ENCODE measurements at places on chromosomes 12 and 14.

DNA sequence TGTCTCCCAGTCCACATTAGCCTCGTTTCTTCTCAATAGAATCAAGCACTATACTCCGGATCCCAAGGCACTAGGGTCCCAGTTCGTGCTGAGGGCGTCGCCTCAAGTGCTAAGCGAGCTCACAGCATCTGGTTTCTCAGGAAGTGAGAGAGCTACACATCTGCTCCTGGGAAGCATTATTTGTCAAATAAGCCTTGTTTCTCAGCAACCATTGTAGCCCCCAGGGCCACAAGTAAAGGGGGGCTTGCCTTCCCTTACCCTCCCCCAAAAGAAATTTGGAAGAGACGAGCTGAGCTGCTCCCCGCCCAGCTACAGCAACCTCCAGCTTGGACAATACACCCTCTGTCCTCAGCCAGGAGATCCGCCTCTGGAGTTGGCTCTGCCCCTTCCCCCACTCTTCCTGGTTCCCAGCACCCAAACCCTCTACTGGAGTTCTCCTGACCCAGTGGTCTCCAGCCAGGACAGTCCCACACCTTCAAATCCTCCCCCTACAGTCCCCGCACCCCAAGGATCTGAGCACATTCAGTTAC lies 5.7 kb upstream of the TNS2 start:
- no peak for DNase-seq

- no peak for DNase-seq
Measured at GRCh38 chr14:87325741-87326140, 667.2 kb downstream of the GALC start.

DNA sequence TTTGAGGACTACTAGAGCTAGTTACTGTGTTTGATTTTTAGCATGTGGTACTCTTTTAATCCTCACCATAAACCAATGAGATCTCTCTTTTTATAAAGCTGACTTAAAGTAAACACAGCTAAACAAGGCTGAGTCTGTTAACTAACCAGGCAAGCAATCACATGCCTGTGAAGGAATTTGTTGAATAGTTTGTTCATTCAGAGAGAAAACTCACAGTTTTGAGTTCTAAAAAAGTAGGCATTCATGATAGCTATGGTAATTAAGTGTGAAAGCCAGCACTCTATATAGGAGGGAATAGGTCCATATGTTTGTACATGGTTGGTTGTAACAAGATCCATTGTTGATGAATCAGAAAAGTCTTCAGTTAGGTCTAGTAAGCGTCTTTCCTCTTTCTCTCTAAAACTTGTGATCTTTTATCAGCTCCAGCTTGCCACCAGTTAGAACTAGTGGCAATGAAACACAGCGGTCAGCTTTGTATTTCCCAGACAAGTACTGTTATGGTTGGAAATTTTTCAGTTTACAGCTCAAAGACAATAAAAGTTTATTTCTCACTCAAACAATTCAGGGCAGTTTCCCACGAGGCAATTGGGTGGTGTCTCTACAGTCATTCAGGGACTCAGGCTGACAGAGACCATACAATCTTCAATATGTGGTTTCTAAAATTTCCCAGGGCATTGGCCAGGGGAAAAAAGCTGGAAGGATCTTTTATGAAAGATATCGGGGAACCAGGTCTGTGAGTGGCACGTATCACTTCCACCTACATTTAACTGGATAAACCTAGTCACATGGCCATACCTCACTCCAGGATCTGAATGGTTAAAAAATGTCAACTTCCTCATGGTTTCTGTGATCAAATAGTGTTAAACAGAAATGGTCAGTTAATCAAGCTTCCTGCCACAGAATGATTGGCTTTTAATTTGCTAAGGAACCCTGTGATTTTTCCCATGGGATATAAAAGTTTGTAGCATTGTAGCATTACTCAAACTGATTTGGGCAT lies 203.1 kb downstream of the KIF21A start:
- no peak for DNase-seq

GRCh38 chr14:62939970-62940369 lies 105.3 kb downstream of the KCNH5 start:
- no peak for DNase-seq

DNA sequence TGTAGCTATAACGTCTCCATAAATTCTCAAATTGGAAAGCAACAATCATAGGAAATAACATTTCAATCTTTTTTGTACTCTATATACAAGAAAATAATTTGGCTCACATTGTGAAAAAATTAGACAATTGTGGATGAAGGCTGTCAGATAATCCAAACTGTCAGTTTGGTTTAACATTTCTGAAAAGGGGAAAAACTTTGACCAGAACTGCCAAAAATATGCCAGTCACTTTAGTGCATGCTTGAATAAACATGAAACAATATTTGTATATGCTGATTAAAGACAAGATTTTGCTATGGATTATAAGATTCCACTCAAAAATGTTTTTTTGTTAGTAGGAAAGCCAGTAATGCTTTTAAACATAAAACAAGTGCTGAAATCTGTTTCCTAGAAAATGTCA lies 38.9 kb downstream of the CCDC59 start:
- no peak for DNase-seq

DNA sequence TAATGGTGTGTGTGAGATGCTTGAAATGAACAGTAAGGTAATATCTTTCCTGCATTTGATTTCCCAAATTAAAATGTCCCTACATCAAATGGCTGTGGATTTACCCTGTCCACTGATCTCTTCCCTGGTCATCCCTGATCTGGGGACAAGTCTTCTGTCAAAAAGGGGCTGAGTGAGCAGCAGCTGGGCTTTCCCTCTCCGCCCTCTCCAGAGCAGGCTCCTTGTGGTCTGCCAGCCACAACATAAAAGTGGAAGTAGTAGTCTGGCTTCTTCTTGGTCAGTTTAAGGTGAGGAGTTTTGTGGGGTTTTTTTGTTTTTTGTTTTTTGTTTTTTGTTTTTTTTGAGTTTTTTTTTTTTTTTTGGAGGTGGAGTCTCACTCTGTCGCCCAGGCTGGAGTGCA lies 25.2 kb upstream of the PLXNC1 start:
- DNase-seq, result no peak

- no peak for DNase-seq
Measured at GRCh38 chr12:110005319-110005973, 6.2 kb downstream of the ANKRD13A start.

DNA sequence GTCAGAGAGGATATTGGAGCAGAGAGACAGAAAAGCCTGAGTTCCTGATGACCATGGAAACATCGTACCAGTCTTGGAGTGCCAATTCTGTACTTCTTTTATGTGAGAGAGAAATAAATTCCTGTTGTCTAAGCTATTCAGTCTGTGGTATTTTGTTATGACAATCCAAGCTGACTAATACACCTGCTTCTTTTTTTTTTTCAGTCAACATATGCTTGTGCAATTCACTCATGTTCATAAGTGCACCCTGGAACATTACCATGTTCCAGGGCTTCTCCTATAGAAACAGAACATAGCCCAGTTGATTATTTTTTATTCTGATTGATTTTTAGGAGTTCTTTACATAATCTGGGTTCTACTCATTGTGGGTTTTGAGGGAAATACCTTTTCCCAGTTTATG lies 1.7 kb upstream of the CHPT1 start:
- DNase-seq, result no peak

DNA sequence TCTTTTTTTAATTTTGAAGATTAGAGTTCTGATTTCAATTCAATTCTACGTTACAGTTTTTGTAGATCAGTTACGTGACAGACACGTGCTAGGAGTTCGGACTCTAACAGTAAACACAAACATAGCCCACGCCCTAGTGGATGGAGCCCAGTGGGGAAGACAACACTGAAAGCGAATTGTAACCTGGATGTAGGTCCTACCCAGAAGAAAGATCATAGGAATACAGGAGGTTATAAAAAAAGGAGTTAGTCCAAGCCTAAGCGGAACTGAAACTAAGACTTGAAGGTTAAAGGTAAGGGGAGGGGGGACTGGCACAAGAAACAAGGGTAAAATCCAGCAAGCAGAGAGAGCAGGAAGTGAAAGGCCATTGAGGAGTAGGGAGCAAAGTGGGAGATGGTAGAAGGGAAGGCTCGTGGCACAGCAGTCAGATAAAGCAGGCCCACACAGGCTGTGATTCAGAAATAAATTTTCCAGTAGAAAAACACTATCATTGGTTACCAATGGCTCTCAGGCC lies 15.7 kb upstream of the CRY1 start:
- DNase-seq, result no peak

- no peak for DNase-seq
Measured at GRCh38 chr14:70804556-70805162, 4.7 kb downstream of the MAP3K9 start.

- DNase-seq, result no peak
Measured at GRCh38 chr12:106082216-106083175, 56.3 kb downstream of the NUAK1 start.

DNA sequence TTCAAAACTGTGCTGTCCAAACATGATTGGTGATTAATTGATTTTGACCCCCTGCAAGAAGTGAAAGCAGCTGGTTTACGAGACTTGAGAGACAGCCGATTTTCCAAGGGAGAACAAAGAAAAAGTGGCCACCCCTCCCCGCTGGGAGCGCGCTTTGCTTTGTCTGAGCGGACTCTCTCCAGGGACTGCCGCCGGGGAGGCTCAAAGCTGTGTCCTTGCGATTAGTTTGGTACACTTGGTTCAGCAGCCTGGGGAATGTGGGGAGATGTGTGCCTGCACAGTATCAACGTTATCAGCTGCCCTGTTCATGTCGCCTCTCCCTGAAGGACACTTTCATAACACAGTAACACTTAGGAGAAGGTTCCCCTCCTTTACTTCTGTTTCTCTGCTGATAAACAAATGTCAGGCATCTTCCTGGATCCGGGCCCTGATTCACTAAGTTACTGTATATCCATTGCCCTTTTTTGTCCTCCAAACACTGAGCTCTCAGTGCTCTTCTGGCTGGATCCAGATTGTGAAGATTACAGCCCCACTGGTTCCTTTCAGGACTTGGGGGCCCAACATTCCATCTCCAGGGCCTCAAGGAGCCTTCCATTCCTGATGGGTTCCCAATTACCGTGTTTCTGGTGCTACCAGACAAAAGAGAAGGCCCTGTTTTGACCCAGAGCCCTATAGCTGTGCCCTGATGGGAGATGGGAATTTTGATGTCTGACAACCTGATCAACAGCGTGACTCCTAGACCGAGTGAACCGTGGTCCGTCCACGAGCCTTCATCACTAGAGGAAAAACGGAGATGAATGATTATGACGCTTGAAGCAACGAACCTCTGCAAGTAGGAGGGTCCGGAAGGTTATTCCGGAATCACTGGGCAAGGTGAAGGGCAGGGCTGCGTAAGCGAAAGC lies 31.7 kb upstream of the TUBA1C start:
- no peak for DNase-seq

DNA sequence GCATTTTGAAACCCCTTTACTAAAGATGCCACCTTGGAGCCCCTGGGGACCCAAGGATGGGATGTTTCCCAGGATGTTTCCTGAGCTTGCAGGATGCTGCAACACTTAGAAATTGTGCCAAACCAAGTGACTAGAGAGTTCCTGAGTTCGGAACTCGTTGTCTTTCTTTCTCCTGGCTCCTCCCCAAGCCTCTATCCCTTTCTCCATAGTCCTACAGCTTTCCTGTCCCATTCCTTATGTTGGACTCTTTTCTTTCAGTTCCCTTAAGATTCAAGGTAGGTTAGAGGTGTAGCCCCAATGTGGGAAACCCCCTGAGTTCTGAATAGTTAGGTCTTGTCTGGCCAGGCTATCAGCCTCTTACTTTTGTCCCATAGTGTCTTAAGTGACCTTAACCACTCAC lies 1.4 kb upstream of the KIF5A start:
- no peak for DNase-seq

DNA sequence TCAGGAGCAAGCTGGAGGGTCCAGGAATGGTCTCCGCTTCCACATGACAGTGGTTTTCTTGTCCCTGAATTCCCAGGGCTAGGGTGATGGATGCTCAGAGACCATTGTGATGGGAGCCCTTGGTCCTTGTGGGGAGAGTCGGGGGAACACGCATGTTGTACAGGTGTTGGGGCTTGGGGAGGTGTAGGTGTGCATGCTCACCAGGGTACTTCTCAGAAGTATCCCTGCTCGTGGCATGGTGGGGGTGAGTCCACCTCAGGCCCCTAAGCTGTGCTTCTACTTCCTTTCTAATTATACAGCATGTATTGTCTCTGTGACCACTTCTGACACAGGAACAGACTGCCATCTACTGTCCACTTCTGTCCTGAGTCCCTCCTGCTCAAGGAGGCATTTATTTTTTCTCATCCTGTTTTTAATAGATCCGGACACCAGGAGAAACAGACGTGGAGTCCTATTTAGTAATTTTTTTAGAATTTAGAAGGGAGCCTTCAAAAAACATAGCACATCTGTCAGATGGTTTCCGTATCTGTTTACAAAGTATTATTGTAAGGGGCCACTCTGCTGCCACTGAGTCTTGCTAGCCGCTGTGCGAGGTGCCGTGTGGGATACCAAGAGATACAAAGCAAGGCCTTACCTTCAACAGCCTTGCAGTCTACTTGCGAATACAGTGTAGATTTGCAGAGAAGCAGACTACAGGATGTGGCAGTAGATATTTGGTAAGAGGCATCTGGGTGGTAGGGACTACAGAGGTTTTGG lies 10.5 kb downstream of the NTF3 start:
- DNase-seq, result peak; percentile 13

DNA sequence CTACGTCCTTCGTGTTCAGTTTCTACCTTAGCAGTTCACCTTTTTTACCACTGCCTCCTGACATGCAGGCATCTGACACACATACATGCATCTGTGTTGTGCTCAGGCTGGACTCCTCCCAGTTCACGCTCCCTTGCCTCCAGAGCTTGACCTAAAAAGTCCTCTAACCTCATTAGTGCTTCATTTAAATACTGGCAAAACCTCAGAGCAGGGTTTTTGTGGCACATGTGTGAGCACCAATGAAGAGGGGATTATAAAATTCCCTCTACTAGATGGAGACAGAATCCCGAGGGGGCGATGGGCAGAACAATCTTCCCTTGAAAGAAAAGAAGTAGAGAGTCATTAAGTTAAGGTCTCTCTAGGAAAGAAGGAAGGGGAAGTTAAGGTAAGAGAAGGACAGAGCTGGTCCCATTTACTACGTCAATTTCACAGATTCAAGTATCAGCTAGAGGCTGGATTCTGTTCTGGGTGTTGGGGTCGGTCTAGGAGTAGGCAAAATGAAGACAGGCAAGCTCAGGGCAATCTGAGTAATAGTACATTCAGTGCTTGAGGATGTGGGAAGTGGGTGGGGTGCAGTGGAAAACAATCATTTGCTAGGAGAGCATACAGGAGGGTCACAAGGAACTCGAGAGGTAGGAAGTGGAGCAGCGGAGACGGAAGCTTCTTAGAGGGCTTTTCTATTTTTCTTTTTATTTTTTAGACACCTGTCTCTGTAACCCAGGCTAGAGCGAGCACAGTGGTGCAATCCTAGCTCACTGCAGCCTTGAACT lies 7.5 kb downstream of the HAL start:
- no peak for DNase-seq

GRCh38 chr12:13435235-13435933 lies 238.9 kb downstream of the EMP1 start:
- no peak for DNase-seq

Data from DND-41 (cell line).